ENCODE measurements at places on chromosomes 1 and 21.

GRCh38 chr21:29481641-29482040 lies 182.9 kb downstream of the BACH1 start:
- DNase-seq, result no peak

DNA sequence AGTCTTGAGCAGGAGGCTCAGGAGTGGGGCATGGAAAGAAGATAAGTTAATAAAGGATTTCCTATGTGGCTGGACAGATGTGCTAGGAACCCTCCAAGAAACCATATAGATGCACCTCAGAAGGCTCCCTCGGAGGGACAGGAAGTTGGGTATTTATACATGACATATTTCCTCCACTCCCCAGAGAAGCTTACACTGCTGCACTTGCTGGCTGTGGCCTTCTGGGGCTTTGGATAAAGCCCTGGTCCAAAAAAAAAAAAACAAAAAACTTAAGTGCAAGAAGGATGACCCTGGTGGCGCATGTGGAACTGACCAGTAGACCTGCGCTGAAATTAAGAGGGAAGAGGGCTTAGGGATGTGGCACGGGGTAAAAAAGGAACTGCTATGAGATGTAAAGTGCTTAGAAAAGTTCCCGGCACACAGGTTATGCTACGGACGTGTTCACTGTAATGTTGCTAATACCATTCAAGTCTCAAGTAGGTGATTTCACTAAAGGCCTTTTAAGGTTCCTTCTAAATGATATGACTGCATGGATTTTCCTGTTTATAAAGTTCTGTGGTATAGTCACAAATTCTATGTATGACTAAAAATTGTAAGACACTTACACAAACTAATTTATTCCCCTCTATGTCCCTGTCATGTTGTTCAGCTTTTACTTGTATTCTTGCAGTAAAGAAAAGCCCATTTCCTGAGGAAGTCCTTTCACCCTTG lies 253.6 kb downstream of the HMCN1 start:
- no peak for DNase-seq

DNA sequence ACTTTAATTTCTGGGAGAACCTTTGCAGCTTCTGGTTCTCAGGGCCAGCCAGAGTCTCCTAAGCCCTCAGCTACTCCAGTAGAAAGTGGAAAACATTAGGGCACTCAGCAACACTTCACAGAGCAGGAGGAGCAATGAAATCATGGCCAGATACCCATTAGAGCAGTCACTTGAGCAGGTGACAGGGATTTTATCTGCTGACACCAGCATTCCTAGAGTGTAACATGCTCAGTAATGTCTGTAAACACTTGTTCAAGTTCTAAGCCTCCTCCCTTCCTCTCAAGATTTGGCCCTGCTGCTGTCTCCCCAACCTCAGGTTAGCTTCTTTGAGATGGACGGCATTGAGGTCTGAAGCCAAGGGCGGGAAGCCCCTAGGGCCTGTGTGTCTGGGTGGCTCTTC lies 218.0 kb downstream of the GRIK3 start:
- DNase-seq, result no peak

DNA sequence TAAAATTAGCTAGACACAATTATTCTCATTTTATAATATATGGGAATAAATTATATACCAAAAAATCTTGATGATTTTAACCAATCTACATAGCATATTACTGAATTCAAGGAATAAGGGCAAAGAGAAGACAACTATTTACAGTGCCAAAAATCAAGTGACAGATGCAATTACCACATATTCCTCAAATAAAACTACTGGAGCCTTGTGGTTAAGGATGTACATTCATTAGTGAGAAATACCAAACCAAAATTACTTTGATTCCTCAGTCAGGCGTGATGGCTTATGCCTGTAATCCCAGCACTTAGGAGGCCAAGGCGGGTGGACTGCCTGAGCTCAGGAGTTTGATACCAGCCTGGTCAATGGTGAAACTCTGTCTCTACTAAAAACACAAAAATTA lies 68.8 kb upstream of the RBM34 start:
- DNase-seq, result no peak

GRCh38 chr1:100760511-100760910 lies 41.0 kb downstream of the VCAM1 start:
- DNase-seq, result no peak

GRCh38 chr1:207181847-207182246 lies 77.8 kb downstream of the C4BPA start:
- no peak for DNase-seq

DNA sequence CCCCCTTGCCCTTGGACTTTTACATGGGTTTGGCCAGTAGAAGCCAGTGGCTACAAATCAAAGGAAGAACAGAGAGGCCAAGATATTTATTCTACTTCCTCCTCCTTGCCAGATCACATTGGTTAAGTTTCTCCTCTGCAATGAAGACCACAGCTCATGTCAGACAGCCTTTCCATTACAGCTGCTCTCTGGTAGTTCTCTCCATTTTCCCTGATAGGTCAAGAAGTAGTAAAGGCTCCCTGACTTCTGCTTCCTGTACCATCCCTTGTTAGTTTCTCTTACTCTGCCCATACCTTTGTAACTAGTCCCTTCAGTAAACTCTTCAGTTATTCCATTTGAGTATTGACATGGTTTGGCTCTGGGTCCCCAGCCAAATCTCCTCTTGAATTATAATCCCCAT lies 27.8 kb downstream of the NME7 start:
- no peak for DNase-seq

DNA sequence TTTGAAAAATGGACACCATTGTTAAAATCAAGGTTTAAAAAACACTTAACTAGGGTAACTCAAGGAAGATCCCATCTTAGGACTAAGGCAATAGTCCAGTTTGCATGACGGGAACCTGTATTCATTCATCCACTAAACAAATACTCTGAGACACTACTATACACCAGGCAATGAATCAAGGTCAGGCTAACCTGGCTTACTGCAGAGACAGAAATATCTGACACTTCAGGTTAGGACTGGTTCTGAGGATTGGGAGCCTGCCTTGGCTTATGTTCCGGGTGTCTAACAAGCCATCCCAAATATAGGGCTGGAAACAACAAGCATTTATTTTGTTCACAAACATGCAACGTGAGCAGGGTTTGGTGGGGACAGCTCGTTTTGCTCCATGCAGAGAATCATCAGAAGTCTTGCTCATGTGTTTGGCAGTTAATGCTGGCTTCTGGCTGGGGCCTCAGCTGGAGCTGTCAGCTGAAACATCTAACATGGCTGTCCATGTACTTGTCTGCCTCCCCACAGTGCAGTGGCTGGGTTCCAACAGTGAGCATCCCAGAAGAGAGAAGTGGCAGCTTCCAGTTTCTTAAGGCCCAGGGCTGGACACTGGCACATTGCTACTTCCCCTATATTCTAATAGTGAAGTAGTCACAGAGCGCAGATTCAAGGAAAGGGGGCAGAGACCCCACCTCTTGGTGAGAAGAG lies 37.0 kb upstream of the CAMK1G start:
- DNase-seq, result no peak

- no peak for DNase-seq
These were observed 83.4 kb downstream of the DMRTB1 start for GRCh38 chr1:53542551-53542950.

DNA sequence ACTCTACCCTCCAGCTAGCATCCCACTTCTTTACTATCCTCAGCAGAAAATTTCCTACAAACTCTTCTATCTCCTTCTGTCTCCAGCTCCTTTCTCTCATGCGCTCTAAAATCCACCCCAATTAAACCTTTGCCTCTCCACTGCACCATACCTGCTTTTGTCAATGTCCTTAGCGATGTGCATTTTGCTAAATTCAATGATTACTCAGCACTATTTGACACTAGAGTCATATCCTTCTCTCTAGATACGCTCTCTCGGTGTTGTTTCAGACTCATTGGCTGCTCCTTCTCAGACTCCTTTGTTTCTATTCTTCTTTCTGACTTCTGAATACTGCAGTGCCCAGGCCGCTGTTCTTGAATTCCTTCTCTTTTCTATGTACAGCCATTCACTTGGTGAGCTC lies 144.2 kb downstream of the HLX start:
- no peak for DNase-seq

DNA sequence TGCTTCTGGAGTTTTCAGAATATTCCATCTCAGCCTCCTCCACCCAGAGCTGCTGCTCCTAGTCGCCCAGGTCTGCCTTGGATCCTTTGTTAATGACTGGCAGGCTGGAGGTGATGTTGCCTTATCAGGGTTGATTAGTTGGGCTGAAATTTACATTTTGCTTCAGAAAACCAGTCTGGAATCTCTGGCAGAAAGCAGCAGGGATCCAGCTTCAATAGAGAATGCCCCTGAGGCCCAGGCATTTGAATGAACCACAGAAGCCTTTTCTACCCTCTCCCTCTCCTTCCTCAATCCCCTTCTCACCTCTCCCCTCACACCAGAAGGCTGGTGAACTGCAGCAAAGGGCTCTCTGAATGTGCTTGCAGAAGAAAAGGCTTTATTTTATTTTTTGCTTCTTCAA lies 83.2 kb downstream of the PLXNA2 start:
- no peak for DNase-seq

DNA sequence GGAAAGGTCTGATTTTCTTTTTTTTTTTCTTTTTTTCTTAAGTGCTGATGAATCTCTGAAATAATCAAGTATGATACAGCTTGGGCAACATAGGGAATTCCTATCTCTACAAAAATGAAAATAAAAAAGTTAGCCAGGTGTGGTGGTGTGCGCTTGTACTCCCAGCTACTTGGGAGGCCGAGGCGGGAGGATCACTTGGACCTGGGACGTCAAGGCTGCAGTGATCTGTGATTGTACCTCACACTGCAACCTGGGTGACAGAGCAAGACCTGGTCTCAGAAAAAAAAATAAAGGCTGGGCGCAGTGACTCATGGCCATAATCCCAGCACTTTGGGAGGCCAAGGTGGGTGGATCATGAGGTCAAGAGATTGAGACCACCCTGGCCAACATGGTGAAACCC lies 6.0 kb downstream of the TRAPPC10 start:
- no peak for DNase-seq

DNA sequence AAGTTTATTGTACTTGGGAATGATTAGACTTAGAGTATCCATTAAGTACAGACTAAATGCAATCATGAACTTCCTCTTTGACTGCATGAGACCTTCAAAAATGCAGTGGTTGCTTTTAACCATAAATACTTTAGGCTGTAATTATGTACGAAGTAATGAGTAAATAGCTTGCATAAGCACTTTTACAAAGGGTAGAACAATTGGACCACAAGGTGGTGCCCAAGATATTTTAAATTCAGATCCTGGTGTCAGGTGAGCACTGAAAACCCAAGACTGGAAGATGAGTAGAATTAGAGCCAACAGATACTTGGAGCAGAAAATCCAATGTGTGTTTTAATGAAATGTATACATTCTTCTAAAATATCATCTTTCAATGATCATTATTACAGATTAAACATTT lies 43.4 kb upstream of the RHOU start:
- DNase-seq, result peak; percentile 73

DNA sequence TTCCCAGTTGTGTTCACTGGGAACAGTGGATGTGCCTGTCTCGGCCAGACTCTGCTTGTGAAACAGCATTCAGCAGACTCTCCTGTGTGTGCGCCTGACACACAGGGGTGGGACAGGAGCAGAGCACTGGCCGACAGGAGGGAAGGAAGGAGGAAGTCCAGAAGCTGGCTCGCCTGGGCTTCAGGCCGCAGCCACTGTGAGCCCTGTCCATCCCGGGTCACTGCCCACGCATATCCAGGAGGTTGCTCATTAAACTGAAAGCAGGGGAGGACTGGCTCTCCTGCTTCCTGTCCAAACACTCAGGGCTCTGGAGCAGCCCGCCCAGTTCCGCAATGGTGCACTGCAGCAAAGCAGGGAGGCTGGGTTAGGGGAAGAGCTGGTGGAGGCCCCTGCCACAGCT lies 218.7 kb upstream of the VAMP3 start:
- no peak for DNase-seq

DNA sequence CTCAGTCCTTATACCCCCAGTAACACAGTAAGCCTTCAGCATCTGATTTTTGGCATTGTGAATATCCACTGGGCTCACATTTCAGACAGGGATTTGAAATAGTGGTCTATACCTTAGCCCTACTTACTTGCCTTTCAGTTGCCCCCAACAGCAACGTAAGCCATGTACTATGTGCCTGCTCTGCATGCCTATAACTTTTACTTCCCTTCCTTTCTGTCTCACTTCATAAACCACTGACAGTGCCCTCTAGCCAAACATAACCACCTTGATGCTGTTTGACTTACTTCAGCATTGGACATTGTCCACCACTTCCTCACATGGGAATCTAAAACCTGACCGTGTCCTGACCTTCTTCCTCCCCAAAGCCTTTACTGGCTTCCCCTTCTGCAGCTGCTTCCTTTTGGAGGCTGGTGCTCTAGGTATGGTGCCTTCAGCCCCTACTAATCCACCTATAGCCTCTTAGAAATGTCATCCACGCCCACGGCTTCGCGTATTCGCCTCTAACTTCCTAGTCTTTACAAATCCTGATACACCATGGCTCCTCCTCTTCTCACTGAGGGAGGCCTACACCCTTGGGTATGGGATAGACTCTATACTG lies 3.6 kb upstream of the ZNF672 start:
- DNase-seq, result no peak

GRCh38 chr1:108503062-108503733 lies 53.1 kb downstream of the NBPF6 start:
- no peak for DNase-seq
